Stimulated activated CD4-positive, alpha-beta T cell treated with anti-CD3 and anti-CD28 coated beads, Interleukin-4, amount 100 ng/mL, for 48 hours (primary cell): ENCODE measurements at places on chromosomes 4 and X.
A peak's percentile ranks its signal among the peaks of the same experiment; 100 is the strongest.

GRCh38 chr4:182547435-182547834 lies 304.2 kb downstream of the TENM3 start:
- DNase-seq, result peak; percentile 1

GRCh38 chrX:120823556-120823955 lies 52.1 kb downstream of the CT47B1 start:
- no peak for DNase-seq

GRCh38 chr4:140351093-140352075 lies 22.1 kb upstream of the SCOC start:
- no peak for DNase-seq

DNA sequence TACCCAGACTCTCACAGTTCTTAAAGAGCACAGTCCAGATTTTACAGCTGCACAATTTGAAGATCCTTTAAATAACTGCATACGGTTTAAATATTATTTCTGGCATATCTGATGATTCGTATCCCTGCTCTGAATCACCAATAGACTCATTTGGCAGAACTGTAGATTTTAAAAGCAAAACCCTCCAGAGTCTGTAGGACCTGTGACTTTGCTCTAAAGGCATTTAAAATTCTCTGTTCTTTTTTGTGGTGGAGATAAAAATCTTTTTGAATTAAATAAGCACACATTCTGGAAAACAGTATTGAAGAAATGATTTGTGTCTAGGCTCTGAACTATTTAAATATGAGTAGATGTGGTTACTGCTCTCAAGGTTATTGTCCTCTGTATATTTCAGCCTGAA lies 246.2 kb upstream of the PITX2 start:
- DNase-seq, result no peak

- no peak for DNase-seq
These were observed 78.2 kb upstream of the DHX15 start for GRCh38 chr4:24662542-24662941.

- no peak for DNase-seq
These were observed 42.3 kb downstream of the RASL11B start for GRCh38 chr4:52904421-52904820.

DNA sequence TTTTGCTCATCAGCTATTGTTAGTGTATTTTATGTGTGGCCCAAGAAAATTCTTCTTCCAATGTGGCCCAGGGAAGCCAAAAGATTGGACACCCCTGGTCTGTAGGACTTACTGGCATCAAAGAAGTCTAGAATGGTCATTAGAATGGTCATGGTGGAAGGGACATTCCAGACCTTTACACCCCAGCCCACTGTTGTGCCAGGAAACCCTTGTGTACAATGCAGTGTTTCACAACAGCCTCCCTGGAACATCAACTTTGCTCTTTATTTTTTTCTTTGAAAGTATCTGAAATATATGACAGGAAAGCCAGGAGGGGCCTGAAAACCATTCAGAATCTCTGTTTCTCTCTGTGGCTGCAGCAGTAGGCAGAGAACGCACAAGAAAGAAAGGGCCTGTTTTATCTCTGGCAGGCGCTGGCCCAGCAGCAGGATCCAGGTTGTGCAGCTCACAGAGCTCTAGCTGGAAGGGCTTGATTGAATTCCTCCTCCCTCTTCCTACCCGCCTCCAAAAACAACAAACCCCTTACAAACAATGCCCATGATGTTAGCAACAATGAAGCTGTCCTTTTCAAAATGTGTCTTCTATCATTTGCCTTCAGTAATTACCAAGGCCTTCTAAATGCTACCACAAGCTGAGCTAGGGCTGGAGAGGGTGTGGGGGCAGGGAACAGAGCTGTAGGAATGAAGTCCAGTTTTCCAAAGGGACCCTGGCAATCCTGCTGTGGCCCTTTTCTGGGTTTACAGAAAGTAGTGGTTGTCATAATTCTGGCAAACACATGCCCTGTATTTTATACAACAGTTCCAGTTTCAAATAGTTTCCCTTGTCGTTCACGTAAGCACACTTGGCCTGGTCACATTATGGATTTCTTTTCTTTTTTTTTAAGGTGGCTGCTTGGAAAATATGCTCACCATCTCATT lies 32.3 kb upstream of the TFDP3 start:
- no peak for DNase-seq

GRCh38 chrX:119646515-119646914 lies 40.3 kb upstream of the NKRF start:
- no peak for DNase-seq

DNA sequence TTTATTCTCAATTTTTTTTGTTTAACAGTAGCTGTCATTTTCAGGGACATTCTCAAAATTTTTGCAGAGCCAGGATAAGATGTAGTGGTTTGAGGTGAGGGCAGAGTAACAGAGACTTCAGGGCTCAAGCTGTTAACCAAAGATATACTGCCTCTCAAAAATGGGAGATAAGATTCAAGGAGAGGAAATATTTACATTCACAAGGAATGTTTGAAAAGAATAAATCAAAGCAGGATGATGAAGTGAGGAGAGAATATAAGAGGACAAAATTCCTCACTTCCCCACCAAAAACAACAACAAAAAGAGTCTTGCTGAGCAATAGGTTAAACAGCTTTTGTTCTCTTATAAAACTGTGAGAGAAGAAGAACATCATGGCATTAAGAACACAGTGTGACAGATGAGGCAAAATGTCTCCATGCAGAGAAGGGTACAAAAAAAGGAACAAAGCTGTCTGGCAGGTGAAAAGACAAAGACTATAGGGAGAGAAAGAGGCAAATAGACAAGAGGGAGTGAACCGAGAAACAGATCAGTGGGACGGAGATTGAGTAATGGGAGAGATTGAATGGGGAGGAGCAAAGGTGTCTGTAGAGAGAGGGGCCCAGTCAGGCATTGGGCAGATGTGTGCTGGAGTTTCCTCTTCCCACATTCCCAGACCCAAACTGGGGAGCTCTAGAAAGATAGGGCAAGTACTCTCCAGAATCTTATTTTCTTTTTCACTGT lies 106.1 kb upstream of the TMEM150C start:
- DNase-seq, result no peak

DNA sequence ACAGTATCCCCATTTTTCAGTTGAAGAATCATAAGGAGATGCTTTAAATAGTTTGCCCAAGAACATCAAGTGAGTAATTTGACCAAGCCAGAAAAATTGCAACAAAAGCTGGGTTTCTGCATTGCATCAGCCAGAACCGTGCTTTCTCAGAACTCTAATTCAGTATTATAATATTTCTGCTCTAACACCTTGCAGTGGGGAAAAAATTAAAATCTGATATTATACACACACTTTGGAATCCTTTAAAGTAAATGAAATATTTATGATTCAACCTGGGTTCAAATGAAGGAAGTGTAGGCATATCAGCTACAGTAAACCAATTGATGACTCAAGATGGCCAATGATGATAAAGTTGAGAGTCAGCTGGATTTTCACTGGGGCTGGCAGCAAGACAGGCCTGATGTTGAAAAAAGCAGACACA lies 387.6 kb upstream of the ZFP42 start:
- no peak for DNase-seq

GRCh38 chr4:165325732-165326512 lies 1.5 kb upstream of the MSMO1 start:
- DNase-seq, result no peak

DNA sequence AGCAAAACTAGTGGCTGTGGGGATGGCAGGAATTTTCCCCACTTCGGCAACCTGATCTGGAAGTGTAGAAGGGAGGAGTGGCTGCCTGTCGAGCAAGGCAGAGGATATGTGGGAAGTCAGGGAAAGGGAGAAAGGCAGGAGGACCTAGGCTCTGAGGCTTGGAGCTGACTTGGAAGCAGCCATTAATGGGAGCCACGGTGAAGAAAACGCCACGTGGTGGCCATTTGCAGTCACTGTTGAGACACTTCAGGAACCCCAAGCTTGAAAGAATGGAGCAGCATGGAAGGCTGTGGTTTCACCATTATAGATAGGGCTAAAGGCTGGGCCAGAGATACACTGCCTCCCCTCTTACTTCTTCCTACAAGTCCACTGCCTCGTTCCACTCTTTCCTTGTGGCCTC lies 41.8 kb upstream of the MAML3 start:
- DNase-seq, result no peak

- no peak for DNase-seq
These were observed 79.7 kb downstream of the SNCA start for GRCh38 chr4:89757154-89757719.

DNA sequence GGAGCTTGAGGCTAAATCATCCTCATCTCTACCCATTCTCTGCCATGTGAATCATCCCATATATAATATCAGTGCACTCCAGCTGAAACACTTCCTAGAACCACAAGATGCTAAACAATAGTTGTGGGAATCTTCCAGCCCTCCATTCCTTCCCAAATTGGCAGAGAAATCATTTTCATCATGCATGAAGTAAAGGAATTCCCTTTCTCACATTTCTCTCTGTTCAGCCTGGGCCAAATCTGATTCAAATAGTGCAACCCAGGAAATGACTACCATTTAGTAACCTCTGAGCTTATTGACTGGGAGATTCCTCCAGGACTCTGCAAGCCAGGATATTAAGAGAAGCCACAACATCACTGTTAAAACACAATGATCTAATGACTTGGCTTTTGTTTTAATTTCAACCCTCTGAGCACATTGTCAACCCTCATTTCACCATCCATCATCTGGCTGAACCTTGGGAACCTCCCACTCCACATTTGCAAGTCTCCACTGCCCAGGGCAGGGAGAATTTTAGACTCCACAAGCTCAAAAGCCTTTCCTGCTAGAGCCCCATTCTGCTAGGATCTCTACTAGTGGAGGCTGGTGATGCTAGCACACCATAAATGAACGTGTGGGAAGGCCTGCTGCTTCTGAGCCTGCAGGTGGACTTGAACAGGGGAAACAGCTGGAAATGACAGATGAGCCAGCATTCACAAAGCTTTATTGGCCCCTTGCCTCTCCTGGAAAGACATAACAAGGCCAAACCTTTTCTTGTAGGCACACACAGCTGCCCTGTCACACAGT lies 133.9 kb downstream of the TET2 start:
- DNase-seq, result no peak

DNA sequence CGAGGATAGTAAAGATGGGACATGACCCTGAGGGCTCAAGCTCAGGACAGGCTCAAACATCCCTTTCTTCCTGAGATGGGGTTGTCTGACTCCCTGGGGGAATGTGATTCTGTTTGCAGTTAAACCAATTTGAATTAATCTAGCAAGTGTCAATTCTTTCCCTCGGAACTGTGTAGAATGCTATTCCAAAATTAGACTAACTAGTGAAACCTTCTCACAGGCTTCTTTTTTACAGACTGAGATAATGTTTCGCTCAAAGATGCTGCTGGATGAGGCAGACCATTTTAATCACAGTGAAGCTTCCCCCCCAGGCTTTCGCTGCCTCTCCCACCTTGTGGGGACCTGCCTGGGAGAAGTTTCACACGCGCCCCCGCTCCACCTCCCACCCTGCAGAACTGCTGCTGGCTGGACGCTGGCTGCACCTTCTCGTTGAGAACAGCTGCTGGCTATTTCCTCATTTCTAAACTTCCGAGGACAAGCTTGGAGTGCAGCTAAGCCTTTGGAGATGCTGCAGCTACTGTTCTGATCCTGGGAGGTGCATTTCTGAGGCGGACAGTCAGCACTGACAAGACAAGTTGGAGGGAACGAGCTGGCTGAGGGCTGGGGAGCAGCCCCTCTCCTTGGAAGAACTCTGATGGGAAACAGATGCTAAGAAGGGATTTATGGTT lies 297.8 kb downstream of the RAPGEF2 start:
- no peak for DNase-seq

GRCh38 chrX:139126493-139126892 lies 404.0 kb upstream of the F9 start:
- no peak for DNase-seq

DNA sequence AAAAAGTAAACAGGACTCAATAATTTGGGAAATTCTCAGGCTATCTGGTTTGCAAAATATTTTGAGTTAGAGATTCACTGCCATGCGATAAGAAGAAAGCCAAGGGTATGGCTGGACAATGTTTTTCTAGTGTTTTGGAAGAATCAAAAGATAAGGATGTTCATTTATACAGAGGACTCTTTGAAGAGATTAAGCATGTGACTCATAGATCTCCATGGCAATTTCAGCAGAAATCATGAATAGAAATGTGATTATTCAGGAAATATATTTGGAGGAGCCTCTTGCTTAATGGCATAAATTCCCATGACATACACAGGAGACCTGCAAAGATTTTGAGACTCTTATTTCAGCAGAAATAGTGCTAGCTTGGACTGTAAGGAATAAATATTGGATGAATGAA lies 16.7 kb upstream of the FRAS1 start:
- no peak for DNase-seq

DNA sequence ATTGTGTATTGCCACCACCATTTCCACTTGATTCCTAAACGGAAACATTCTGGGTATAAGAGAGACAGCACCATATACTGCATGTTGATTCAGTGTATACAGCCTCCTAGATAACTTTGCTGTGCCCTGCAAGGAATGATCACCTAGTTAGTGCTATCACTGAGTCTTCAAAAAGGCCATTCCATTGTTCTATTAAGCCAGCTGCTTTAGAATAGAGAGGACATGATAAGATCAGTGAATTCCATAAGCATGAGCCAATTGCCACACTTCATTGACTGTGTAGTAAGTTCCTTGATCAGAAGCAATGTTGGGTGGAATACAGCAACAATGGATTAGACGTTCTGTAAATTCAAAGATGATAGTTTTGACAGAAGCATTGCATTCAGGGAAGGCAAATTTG lies 1047.3 kb downstream of the PCDH18 start:
- no peak for DNase-seq

- DNase-seq, result no peak
These were observed 1.8 kb downstream of the SUV39H1 start for GRCh38 chrX:48698306-48698705.

DNA sequence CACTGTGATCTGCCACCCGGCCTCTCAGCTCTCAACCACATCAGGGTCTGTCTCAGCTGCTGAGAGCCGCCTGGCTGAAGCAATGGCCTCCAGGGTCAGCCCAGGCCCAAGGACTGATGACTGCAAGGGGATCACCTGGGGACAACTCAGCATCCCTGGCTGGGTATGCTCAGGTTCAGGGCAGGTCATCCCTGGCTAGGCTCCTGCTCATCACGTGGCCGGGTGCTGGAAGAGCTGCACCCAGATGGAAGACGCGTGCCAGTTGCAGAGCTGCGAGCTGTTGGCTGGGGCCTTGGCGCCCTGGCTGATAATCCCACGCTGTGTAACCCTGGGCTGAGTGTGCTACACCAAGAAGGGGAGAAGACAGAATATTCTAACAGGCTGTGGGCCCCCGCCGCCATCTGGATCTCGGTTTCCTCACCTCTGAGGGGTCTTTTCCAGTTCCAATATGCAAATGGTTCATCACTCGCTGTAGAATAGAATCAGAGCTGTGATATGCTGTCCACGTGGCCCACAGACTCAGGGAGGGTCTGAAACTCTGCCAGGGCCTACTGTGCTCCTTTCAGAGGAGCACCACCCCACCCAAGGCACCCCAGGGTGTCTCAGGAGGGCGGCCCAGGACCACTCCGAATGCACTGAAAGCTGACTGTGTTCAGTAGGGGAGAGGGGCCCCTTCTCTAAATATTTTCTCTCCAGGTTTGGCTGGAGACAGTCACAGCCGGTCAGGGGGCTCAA lies 338.8 kb downstream of the BCOR start:
- no peak for DNase-seq

GRCh38 chr4:46211406-46211805 lies 87.6 kb upstream of the GABRG1 start:
- no peak for DNase-seq
